ENCODE measurements at places on chromosomes 6 and 20.
A peak's percentile ranks its signal among the peaks of the same experiment; 100 is the strongest.

DNA sequence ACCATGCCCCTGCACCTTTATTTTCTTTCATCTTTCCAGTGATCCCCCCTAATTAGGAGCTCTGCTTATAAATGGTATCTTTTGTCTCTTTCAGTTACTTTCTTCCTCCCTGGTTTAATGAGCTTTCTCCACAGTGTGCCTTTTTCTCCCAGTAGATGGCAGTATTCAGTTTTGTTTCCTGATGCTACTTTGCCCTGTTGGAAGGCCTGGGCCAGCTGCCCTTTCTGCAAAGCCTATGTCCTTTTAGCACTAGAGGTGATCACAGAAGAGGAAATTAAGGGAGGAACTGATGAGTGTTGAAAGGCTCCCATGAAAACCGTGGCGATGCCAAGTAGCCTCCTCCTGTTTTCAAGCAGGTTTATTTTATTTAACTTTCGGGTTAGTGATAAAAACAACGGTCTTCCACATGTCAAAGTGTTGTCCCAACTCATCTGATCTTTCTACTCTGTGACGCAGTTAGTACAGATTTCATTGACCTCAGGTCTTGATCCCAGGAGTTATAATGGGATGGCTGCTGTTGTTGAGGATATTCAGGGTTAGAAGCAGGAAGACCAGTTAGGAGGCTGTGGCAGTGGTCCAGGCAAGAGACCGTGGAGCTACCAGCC, 184.2 kb upstream of the BMP2 start:
- DNase-seq, result peak; percentile 51

DNA sequence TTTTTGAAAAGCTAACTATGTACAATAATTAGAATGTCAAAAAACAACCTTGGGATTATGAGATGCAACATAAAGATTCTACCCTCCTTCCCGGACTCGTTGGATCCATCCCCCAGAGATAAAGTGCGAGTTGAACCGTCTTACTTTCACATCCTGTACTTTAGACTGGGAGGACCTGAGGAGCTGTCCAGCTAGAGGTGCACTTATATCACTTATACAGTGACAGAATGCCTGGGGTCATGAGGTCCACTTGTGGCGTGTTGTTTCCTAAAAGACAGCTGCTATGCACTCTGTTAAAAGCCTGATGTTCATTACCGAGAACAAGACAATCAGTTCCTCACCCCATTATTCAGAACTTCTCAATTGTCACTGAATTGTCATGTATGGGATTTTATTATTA, 2.1 kb downstream of the CDS2 start:
- no peak for DNase-seq

DNA sequence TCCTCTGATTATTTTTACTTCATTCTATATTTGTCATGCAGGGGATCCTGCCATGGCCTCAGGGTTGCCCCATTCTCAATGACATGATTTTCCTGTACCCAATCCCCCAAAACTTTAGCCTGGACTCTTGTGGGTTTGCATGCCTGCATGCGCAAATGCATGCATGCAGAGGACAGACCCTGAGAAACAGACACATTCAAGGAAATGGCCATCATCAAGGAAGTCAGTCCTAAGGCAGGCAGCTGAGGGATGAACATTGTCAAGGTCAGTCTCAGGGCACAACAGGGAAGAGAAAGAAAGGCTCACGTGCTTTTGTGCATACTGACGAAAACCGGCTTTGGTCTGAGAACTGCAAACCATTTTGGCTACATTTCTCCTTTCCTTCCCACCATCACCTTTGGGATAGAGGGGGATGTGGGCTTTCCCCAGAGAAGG, 13.1 kb downstream of the NEDD9 start:
- no peak for DNase-seq

DNA sequence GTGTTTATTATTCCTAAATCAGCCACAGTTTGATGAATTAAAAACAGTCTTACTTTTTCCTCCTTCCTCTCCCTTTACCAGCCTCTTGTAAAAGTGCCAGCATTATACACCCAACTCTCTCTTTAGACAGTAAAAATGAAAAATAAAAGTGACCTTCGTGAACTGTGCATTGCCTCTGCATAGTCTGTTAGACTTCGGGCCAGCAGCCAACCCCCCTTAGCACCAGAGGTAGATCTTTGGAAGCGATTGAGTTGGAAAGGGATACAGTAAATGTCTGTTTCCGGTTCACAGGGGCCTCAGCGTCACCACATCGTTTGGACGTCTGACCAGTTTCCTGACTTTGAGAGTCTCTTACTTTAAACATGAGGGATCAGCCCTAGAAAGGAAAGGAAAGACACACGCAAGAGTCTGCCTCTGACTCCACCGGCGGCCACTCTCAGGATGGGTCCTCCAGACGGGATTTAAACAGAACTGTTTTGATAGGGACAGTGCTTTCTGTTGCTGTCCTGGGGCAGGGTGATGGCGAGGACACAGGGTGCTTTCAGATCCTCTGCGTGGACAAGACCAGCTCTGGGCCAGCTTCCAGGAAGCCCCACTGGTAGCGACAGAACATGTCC, 206.6 kb upstream of the PREP start:
- DNase-seq, result peak; percentile 31

GRCh38 chr6:53579338-53579737, 34.4 kb upstream of the GCLC start:
- no peak for DNase-seq

DNA sequence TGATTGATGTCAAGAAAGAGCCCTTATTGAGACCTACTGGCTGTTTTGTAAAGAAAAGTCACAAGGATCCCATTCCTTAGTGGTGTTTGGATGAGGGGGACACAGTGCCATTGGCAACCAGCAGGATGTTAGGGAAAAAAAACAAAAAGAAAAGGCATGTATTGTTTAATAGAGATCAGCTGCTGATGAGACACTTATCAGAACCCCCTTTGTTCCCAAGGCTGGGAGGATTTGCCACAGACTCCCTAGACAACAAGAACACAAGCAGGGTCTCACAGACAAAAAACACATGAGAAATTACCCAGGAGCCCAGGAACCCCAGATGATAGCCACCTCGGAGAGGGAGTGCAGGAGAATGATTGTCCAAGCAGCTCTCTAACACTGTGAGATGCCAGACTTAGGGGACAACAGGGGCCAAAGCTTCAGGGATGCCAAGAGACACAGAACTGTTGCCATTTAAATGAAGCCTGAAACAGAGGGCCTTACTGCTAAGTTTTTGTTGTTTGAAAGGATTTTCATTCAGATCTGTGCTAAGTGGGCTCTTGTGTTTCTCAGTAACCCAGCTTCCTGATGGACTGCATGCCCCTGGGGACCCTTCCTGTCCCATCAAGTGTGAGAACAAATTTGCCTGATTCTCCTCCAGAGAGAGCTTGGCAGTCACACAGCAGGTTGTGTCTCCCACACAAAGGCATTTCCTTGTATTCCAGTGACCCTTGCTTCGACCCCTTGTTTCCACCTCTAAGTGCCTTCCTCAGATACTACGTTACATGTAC, 48.7 kb upstream of the HEY2 start:
- DNase-seq, result no peak

DNA sequence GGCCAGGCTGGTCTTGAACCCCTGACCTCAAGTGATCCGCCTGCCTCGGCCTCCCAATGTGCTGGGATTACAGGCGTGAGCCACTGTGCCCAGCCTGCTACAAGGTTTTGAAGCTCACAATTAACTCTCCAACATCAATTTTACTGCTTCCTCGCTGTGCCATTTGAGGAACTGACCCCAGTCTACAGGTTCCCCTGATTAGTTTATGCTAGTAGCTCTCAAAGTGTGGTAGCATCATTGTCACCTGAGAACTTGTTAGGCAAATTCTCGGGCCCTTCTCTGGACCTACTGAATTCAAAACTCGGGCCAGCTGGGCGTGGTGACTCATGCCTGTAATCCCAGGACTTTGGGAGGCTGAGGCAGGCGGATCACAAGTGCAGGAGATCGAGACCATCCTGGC, 49.4 kb downstream of the MCUR1 start:
- DNase-seq, result no peak

DNA sequence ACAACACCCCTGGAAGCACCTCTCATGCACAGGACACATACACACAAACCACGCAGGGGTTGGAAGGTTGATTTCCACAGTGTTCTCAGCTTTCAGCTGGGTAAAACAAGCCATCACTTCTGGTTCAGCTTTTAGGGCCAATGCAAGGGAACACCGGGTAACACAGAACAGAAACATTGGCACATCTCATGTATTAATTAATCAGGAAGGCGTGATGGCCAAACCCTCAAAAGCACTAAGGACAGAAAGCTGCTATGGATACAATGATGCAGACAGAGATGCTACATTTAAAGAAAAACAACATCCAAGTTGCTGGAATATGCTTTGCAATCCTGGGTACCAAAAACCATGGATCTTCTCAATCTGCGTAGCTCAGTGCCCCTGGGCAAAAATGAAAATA, 104.3 kb upstream of the BEND6 start:
- DNase-seq, result no peak

- DNase-seq, result peak; percentile 56
These were observed 13.0 kb downstream of the CD83 start for GRCh38 chr6:14130435-14131075.

GRCh38 chr6:7542065-7542873, 798 bp downstream of the DSP start:
- DNase-seq, result no peak

DNA sequence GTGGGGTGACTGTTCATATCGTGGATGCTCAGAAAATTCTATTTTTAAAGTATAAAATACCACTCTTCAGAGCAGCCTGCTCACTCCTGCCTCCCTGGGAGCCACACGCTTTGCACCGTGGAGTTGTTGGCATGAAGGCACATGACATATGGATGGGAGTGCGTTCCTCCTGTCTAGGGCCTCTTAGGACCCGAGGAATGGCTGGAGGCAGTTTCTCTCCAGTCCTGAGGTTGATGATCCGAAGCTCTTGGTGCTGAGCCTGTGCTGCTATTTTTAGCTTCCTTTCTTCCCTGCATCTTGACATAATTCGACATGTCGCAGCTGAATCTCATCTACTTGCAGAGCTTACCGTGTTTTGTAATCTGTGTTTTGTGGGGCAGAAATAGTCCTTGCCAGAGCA, 73.9 kb downstream of the PHACTR3 start:
- no peak for DNase-seq

GRCh38 chr6:109187399-109188114, 92.2 kb downstream of the CEP57L1 start:
- DNase-seq, result peak; percentile 74

DNA sequence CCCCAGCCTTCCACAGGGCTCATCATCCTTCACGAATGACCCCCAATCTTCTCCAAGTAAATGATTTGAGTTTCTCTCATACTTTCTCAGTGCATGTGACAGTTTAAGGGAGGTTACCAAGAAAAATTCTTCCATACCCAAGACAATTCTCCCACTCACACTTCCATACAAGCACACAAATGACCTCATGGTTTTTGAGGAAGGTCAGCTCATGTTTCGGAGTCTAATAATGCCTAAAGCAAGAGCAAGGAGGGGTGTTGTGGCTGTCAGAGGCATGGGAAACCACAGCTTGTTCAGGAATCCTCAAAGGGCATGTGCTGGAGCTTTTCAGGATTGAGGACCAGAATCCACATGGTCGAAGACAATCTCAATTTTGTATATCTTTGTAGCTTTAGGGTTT, 279.0 kb downstream of the MAFB start:
- DNase-seq, result no peak

GRCh38 chr6:88050140-88050818, 2.6 kb downstream of the SPACA1 start:
- DNase-seq, result no peak

GRCh38 chr6:85392379-85392778, 57.5 kb upstream of the NT5E start:
- DNase-seq, result no peak

- no peak for DNase-seq
These were observed 10.6 kb upstream of the CD83 start for GRCh38 chr6:14107000-14107399.

DNA sequence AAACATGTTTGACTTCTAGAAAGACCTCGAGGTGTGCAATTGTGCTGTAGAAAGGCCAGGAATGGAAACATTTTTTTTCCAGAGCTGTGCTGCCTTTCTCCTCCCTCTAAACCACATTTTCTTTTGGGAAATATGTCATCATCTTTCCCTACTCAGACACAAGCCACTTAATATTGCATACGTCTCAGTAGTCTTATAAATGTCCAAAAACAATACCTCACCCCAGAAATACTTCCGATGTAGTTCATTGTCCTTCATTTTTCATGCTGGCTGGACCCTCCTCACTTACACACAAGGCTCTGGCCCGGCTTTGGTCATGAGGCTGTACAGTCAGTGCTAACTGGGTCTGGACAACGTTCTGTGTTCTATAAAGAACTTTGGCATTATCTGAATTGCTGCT, 126.4 kb downstream of the SCML4 start:
- DNase-seq, result no peak

DNA sequence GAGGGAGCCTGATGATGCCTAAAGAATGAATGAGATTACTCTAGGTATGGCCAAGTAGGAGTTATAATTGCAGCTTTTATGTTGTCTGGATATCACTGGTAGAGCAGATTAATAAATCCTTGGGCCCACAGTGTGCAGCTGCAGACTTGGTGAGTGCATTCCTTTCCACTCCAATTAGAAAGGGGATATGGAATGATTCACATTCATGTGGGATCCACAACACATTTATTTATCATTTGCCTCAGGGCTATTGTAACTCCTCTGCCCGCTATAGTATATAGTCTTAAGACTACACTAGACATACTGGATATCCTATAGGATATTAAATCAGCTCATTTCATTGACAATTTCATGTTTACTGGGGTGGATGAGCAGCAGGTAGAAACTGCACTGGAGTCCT, 11.6 kb upstream of the HLA-G start:
- no peak for DNase-seq

DNA sequence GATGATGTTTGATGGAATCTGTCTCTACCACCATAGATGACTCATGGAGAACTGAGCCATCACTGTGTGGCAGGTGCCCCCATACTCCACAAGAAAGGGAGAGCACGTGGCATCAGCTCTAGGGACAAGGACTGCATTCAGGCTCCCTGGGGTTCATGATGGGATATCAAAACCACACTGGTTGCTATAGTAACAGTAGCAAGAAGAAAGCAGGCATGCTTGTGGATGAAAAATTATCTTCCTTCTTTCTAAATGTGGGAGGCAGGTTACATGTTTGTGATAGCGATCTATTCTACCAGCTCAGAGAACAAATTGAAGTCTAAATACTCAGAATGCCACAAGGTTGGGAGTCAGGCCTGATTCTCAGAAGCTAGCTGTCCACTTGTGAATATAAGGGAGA, 224.2 kb downstream of the ARHGAP18 start:
- no peak for DNase-seq

DNA sequence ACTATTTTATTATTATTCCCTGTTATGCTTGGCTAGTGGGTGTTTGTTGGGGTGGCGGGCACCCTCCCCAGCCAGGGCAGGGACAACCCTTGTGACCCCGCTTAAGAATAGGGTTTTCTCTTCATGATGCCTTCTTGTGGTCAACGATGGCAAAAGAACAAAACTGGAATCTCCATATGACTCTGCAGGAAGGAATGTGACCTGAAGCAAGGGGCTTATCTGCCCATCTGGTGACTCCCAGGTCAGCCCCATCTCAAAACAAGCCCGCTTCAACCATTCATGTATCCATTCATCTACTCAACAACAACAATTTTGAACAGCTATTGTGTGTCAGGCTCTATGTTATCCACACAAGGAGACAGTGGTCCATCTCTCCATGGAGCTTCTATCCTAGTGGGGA, 30.9 kb upstream of the TGM6 start:
- no peak for DNase-seq

Measured in kidney glomerular epithelial cell (primary cell).